ENCODE measurements at places on chromosomes 7 and 10.

DNA sequence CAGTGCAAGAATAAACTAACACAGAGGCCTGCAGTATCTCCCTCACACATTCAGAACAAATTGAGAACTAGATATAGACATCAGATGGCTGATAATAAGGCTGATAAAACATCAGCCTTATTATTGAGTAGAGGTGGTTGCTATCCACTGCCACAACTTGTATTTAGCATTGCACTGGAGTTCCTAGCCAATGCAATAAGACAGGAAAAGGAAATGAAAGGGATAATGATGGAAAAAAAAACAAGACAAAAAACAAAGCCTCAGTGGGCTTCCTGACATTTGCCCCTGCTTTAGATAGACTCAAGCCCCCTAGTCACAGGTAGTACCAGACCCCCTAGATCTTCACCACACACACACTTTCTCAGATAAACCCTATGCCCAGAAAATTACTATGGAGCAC is 33.2 kb upstream of the ELN start:
- DNase-seq: no peak

- DNase-seq: no peak
These were observed 25.3 kb downstream of the WIPI2 start for GRCh38 chr7:5215313-5215712.

GRCh38 chr7:78828317-78828716 is 625.1 kb downstream of the MAGI2 start:
- no peak for DNase-seq

- no peak for DNase-seq
These were observed 335.4 kb upstream of the MGMT start for GRCh38 chr10:129131457-129132132.

DNA sequence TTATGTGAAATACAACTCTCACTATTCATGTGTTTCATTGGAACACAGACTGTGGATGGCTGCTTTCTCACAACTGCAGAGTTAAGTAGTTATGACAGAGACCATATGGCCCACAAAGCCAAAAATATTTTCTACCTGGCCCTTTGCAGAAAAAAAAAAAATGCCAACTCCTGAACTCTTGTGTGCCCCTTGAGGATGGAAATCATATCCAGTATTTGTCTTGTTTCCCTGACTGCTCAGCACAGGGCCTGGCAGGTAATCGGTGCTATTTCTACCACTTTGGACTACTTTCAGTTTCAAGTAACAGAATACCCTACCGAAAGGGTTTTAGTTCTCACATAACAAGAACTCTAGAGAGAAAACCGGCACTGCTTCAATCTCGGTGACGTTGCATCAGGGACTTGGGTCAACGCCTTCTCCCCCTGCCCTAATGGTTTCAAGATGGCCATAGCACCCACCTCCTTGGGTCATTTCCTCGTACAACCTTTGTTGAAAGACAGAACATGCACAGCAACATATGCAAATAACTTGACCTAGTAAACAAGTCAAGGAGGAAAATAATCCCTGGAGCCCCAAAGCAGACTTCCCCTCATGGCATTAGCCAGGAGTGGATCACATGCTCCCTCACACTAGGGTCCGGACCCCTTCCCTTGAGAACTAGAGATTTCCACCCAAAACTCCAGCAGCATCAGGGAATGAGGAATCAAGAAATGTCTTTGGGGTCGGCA is 11.8 kb upstream of the GPNMB start:
- DNase-seq: no peak

DNA sequence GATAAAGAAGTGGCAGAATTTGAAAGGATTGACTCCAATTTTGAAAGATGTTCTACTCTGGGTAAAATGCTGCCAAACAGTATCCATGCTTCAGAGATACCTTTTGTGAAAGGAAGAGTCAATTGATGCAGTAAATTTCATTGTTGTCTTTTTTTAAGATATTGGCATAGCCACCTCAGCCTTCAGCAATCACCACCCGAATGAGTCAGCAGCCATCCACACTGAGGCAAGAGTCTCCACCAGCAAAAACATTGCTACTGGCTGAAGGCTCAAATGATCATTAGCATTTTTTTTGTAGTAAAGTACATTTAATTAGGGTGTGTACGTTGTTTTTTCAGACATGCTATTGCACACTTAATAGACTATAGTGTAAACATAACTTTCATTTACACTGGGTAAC is 31.7 kb upstream of the CYP26C1 start:
- DNase-seq: no peak

- no peak for DNase-seq
These were observed 81.1 kb upstream of the STEAP1B start for GRCh38 chr7:22581099-22581498.

DNA sequence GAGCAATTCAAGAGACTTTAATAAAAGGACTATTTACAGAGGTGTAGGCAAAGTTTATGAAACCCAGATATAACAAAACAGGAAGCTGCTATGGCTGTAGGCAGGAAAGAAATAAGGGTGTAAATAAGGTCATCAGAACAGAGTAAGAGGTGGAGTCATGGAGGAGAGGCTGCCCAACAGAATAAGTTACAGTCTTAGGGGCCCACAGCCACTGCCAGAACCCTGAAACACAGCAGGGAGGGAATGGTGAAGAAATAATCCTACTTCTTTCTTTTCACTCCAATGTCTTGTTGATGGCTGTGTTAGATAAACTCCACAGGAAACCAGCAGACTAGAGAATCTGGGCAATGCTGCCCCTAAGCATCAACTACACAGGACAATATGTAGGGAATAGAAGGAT is 155.8 kb upstream of the TAC1 start:
- DNase-seq: no peak

GRCh38 chr10:33098951-33099663 is 141.1 kb upstream of the ITGB1 start:
- no peak for DNase-seq

DNA sequence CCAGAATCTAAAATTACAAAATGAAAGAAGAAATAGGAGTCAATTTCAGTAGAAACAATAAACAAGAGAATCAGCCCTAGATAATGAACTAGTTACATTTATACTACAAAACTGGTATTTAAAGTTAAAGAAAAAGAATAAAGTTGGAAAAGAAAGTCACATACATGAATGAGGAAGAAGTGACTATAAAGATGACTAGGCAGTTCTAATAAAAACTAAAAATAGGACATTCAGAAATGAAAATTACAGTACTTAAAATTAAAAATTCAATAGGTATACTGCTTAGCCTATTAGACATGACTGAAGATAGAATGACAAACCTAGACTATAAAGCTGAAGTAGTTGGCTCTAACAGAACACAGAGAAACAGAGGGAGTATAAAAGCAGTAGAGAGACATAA is 108.8 kb downstream of the AHR start:
- DNase-seq: no peak

GRCh38 chr7:47677664-47678063 is 95.8 kb upstream of the TNS3 start:
- peak; percentile 58 for DNase-seq

DNA sequence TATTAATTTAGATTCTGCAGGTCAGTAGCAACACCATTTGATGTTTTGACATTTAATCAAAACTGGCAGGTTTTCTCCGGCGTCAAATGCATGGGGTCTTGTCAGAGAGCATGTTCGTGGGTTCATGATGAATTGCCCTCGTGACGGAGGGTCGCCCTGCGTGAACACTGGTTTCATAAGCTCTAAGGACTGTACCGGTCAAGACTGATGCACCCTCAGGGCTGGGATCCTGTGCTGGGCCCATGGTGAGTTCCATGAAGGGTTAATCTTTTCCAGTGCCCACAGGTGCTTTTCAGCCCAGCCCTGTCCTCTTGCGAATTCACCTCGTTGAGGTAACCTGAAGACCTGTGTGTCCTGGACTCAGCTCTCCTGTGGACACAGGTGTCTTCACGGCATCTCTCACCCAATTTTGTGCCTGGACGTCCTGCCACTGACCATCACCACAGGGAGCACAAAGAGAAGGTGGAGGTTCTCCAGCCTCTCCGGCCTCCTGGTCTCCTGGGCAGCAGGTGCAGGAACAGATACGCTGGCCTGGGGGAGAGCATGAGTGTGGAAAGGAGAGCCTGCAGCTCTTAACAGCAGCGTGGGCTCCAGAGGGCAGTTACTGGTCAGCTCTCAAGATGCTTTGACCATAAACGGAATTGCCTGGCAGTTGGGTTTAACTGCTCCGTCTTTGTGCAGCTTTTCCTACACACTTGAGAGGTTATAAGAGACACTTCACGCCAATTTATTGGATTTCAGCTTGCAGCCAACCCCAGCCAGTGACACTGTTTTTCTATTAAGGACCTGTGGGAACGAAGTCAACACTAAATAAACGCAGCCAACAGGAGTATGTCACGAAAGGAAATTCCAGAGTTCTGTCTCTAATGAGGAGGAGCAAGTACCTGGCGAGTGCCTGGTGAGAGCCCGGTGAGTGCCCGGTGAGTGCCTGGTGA is 37.4 kb upstream of the CFAP46 start:
- no peak for DNase-seq

DNA sequence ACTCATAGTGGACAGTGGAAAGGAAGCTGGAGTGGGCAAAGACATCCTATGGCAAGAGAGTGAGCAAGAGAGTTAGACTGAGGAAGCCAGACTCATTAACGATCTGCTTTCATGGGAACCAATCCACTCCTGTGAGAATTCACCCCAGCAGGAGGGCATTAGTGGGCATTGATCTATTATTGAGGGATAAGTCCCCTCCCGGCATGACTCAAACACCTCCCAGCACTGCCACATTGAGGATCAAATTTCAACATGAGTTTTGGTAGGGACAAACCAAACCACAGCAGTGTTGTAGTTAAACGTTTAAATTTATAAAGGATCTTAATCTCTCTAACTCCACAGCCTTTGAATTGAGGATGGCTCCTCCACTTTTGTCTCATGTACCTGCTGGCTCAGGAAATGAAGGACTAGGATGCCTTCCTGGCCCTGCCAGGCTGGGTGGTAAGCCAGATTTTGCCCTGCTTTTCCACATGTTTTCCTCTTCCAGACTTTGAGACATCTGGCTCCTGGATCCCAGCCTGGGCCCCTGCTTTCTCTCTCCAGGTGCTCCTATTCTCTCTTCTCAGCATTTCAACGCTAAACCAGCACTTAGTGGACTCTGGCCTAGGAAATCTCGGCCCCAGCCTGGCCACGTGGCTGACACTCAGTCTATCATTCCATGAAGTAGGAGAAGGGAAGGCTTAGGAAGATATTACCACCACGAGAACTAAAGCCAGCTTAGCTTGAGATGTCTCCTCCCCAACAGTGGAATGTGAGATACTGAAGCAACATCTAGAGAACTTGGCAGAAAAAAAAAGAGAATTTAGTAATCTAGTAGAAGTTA is 96.5 kb upstream of the PIP4K2A start:
- DNase-seq: no peak

DNA sequence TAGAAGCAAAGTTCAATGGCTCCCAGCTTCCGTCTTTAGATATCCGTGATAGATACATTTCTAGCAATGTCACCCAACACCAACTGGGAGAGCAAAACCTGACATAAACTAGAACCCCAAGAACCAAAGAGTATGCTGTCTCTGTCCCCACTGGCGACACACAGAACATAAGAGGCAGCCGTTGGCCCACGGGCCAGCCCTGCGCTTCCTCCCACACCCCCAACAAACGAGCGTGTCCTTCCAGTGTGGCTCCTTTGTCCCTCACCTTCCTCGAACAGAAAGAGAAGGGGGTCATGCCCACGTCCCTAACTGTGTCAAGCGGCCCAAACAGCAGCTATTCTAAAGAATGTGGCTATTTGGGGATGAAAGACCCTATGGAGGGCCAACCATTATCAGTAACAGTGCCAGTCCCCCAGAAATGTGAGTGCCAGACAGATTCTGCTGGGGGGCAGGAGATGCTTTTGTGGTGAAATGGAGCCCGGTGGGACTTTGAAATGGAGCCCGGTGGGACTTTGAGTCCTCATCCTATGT is 171.9 kb downstream of the USP6NL start:
- no peak for DNase-seq

- DNase-seq: no peak
These were observed 143.0 kb upstream of the NRBF2 start for GRCh38 chr10:62990126-62990525.

DNA sequence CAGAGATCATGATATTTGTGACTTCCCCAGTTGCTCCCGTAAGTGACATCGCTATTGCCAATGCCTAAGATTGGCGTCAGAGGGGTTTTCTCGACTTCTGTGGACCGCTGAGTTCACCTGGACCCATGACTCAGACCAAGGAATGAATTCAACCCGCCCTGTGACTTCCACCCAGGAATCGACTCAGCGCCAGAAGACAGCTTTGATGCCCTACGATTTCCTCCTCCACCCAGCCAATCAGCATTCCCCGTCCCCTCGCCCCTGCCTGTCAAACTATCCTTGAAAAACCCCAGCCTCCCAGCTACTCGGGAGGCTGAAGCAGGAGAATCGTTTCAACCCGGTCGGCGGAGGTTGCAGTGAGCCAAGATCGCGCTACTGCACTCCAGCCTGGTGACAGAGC is 58.3 kb downstream of the MICALL2 start:
- no peak for DNase-seq

DNA sequence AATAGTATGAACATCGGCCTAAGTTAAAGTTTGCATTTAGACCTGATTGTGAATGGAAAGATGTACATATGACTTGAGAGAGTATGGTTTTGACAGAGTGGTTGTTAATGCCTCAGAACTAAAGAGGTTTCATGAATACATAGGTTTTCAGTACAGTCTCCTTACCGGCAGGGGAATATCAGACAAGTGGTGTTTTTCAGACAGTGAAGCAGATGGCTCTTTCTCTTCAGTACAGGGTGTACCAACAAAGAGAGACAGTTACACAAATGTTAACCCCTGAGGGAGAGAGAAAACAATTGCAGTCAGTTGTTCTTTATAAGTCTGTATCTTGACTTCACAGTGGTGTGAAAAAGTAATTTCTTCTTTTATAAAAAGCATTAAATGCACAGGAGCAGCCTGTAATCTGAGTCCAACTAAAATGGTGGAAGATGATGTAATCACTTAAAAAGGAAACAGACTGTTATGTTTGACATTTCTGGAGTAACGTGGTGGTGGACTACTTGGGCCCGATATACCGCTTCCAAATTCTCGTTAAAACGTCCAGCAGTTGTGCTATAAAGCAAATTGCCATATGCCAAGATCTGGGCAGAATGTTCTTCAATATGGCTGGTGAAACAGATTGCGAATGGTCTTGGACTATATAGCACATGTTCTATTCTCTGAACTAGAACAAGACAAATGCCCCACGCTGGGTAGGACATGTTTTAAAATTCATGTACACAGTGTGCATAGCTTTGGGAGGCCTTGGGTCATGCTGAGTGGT is 69.2 kb downstream of the SDK1 start:
- no peak for DNase-seq

- DNase-seq: no peak
These were observed 21.6 kb downstream of the IRF5 start for GRCh38 chr7:128959296-128959695.

GRCh38 chr10:105797234-105797890 is 1156.3 kb downstream of the SORCS3 start:
- DNase-seq: no peak

Data from GM04504 (cell line).